Natural killer cell treated with Interleukin-12 subunit alpha and Interleukin-12 subunit beta and Interleukin-15 and Interleukin-18, amount 100 ng/mL, for 72 hours (primary cell): ENCODE measurements at places on chromosomes 5 and 9.

DNA sequence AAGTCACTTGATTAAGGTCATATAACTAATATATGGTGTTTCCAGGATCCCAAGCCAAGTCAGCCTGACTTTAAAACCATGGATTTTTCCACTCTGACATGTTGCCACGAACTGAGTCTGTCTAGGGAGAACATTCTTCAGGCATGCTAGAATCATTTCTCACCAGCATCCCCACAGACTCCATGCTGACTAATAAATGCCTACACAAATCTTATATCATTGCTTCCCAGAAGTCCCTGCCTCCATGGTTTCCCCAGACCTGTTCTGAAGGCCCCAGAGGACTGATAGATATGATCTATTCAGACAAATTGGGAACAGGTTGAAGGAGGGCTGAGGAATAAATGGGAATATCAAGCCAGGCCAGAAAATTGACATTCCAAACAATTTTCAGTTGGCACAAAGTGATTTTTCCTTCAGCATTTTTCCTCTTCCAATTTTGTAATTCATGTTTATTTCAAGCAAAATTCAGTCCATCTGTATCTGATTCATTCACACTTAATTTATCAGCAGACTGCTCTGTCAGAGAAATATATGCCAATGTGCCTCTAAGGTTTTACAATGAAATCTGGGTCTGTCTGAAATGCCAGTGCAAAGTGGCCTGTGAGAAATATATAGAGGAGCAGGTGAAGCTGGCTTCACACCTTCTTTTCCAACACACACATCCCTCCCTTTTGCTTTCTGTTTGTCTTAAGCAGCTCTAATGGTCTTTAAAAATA, 413.6 kb upstream of the TNC start:
- no peak for DNase-seq
- peaks cover 5% of the 10 kb centered on the region for H3K27me3 ChIP-seq
- H3K4me1 ChIP-seq = no peaks in the 10 kb centered on the region
- no peaks in the 10 kb centered on the region for H3K36me3 ChIP-seq
- no peak overlapping the region for H3K27ac ChIP-seq

DNA sequence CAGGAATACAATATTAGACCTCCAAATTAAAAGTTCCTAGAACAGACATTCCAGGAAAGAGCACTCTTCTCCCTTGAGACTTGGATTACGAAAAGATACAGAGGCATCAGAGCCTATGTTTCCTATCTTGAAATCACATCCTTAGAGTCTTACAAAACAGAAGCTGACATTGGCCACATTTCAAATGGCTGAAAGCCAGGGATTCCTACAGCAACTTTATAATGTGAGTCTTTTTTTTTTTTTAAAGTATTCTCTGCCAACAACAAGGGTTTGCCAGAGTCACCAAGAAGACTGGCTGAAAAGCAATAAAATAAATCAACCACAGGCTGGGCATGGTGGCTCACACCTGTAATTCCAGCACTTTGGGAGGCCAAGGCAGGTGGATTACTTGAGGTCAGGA, 63.1 kb downstream of the TRPM6 start:
- H3K36me3 ChIP-seq = no peaks in the 10 kb centered on the region
- H3K4me3 ChIP-seq = no peak overlapping the region
- H3K27ac ChIP-seq = no peak overlapping the region
- DNase-seq = no peak
- H3K27me3 ChIP-seq = no peaks in the 10 kb centered on the region
- no peaks in the 10 kb centered on the region for H3K4me1 ChIP-seq

GRCh38 chr9:17776735-17777134, 197.9 kb downstream of the SH3GL2 start:
- no peak overlapping the region for H3K27ac ChIP-seq
- H3K4me1 ChIP-seq = no peaks in the 10 kb centered on the region
- H3K27me3 ChIP-seq = no peaks in the 10 kb centered on the region
- no peak for DNase-seq

GRCh38 chr5:180166176-180166575, 42.8 kb downstream of the RASGEF1C start:
- H3K4me3 ChIP-seq = no peak overlapping the region
- H3K4me1 ChIP-seq = no peaks in the 10 kb centered on the region
- no peaks in the 10 kb centered on the region for H3K36me3 ChIP-seq
- DNase-seq = no peak
- H3K27me3 ChIP-seq = peaks cover 13% of the 10 kb centered on the region

DNA sequence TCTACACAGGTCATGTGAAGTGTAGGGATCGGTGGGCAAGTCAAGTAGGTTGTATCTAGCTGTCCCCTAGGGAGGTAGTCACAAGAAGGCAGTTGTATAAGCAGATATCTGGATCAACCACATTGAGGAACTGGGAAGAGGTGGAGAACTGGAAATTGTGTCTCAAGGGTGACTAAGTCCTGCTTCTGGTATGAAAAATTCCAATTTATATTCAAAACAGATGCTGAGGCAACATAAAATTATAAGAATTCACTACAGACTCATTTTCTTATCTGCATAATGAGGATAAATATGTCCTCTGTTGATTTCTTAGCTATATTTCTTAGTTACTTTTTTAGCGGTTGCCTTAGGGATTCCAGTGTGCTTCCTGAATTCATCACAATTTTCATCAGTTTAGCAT, 46.8 kb downstream of the GALNT12 start:
- no peaks in the 10 kb centered on the region for H3K36me3 ChIP-seq
- DNase-seq = no peak
- H3K27ac ChIP-seq = no peak overlapping the region
- H3K27me3 ChIP-seq = peaks cover 12% of the 10 kb centered on the region
- H3K4me3 ChIP-seq = no peak overlapping the region
- peaks cover 8% of the 10 kb centered on the region for H3K4me1 ChIP-seq

DNA sequence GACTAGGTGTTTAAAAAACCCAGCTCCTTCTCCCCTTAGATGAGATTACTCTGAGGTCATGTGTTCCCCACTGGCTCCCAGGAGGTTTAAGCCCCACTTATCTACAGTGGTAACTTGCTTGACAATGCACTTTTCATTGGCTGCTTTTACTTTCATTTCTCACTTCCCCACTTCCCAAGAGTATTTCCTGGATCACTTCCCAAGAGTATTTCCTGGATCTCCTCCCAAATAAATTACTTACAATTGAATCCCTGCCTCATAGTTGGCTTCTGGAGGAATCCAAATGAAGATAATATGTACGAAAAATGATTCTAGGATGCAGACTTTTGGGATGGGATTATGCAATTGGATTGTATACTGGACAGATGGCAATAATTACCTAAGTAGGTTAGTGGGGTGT, 47.1 kb upstream of the CHSY3 start:
- no peak overlapping the region for H3K27ac ChIP-seq
- no peaks in the 10 kb centered on the region for H3K4me1 ChIP-seq
- no peak for DNase-seq
- no peaks in the 10 kb centered on the region for H3K36me3 ChIP-seq
- H3K27me3 ChIP-seq = no peaks in the 10 kb centered on the region
- no peak overlapping the region for H3K4me3 ChIP-seq
